ENCODE measurements at places on chromosomes 11 and 22.
A peak's percentile ranks its signal among the peaks of the same experiment; 100 is the strongest.

GRCh38 chr22:44331881-44332714 lies 19.3 kb upstream of the SHISAL1 start:
- no peak for DNase-seq

GRCh38 chr22:32533265-32534111 lies 58.9 kb downstream of the FBXO7 start:
- no peak for DNase-seq

DNA sequence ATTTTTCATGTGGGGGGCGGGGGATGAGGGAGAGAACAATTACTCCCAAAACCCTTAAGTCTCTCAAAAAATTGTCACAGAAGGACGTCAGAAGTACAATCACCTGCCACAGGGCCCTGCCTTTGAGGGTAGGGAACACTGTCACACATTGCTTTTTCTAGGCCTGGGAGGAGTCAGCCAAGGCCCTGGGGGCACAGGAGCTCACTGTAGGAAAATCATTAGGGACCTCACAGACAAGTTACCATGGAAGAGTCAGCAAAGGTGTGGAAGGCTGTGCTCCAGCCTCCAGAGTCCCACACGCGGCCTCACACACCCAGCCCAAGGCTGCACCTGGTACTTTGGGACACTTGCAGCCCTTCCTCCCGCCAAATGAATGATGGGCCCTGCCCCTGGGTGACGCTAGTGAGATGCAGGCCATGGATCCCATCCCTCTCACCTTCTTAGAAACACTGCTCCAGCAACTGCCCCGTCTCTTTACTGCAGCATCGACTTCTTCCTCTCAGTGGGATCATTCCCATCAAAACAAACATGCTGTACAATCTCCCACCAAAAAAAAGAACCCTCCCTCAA lies 3.3 kb downstream of the PLEKHA7 start:
- DNase-seq = no peak

DNA sequence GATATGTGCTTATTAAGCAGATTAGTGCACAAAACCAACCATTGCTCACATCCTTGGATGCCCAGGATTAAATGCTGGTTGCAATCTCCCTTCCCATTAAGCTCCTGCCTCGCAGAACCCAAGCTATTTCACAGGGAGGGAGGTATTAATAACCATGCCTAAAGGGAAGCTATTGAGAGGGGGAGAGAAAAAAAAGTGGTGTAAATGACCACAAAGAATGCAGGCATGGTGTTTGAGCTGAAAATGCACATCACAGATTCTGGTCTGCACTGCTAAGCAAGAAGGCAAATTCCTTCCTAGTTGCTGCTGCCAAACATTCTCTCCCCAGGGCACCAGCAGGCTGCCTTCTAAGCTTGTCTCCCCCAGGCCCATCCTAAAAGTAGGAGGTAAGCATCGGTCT lies 92.0 kb upstream of the ISX start:
- peak; percentile 23 for DNase-seq

DNA sequence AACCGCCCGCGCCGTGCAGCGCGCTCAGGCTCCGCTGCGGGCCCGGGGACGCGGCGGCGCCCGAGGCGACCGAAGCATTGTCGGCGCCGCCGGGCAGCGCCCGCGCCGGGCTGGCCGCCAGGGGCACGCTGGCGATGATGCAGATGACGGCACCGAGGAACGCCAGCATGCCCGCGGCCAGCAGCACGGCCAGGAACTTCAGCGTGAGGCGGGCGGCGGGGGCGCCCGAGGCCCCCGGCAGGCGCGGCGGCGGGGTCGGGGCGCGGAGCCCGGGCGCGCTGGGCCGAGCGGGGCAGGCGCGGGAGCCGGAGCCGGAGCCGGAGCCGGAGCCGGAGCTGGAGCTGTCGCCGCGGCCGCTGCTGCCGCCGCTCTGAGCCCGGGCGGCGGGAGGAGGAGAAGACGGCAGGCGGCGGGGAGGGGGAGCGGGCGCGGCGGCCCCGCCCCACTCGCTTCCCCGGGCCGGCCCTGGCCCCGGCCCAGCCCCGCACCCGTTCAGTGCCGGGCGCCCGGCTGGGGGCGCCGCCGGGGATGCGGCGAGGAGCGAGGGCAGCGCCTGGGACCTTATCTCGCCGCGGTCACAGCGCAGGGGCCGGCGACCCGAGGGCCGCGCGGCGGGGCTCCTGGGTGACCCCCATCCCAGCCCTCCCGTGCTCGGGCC lies at the start of gene NPTXR:
Gene NPTXR, minus strand, starts transcription at position 372 of the 658 bp plus-strand sequence.
- DNase-seq = peak; percentile 70

DNA sequence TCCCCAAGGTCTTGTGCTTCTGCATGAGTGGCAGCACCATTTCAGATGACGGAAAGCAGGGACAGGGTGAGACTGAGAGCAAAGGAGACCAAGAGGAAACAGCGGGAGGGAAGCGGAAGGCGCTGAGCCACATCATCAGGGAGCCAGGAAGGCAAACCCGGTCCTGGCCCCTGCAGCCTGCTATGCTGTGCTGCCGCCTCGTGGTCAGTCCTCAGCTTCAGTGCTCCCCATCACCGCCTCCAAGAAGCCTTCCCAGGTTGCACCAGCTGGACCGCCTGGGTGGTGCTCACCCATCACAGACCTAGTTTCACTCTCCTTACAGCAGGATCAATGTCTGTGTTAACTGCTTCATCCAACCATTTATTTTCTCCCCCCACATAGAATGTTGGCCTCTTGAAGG lies 73.0 kb upstream of the PHF21B start:
- no peak for DNase-seq

DNA sequence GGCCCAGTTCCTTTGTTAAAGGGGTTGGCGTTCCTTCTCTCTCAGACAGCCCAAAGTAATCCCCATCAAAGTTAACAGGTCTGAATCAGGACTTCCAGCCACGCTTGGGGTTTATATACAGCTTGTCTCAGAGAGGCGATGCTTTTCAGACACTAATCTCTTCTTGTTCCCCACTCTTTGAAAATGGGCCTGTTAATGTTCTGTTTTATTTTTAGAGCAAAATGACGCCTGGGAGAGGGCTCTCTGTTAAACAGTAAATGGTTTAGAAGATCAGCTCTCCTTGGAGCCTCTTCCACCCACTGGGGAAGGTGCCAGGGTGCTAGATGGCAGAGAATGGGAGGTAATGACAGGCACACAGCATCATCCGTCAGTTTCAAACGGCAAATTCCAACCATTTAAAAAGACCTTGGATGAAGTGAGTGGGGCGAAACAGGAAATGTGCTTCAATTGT lies 235.9 kb upstream of the NARS2 start:
- no peak for DNase-seq

GRCh38 chr11:3198815-3199214 lies 19.8 kb downstream of the MRGPRG start:
- DNase-seq = no peak

- no peak for DNase-seq
Measured at GRCh38 chr11:132541794-132542193, 990.5 kb downstream of the OPCML start.

DNA sequence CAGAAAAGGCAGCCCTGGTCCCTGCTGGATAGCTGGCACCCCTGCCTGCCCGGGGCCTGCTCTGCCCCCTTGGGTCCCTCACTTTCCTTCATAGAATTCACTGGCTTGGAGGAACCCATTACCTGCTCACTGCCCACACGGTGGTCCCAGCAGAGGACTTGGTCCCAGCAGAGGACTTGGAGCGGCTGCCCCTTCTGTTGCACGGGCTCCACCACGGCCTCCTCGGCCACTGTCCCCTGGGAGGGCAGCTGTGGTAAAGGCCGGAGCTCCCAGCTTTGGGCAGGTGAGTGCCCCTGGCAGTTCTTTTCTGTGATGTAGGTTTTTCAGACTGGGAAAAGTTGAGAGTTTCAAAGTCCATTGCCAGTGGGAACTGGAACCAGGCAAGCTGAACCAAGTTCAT lies 25.9 kb downstream of the BRSK2 start:
- no peak for DNase-seq

- no peak for DNase-seq
Measured at GRCh38 chr11:90784241-90784814, 561.5 kb upstream of the CHORDC1 start.

GRCh38 chr11:12724301-12725054 lies 50.3 kb downstream of the TEAD1 start:
- peak; percentile 47 for DNase-seq

GRCh38 chr11:3667149-3668035 lies 3.8 kb downstream of the CHRNA10 start:
- no peak for DNase-seq

GRCh38 chr11:76148231-76148630 lies 58.1 kb downstream of the WNT11 start:
- no peak for DNase-seq

DNA sequence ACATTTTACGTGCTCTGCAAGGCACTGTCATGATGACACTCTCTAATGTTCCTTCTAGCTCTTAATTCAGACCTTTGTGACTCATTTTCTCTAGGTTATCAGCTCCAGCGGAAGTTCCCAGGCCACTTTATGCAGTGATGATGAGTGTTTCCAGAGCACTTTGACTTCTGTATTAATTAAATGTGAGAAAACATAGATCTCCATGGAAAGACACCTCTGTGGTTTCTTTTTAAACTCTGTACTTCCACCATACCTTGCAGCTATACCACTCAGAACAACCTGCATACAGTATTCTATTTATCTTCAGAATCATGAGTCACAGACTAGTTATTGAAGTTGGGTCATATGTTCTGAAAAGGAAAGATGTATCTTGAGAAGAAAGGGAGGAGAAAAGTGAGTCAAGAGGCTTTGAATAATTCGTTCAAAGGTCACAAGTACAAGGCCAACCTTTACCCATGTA lies 175.6 kb upstream of the TENM4 start:
- no peak for DNase-seq

DNA sequence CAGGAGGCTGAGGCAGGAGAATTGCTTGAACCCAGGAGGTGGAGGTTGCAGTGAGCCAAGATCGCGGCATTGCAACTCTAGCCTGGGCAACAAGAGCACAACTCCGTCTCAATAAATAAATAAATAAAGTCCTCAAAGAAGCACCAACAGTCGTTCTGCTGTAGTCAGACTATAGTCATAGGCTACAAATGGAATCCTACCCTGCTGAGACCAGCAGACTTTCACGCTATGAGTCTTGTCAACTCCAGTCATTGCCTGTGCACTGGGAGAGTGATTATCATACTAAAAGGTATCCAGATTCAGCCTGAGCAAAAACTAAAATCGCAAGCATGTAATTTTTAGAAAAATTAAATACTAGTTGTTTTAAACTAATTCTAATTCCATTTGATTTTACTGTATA lies 19.6 kb downstream of the USP28 start:
- DNase-seq = no peak

GRCh38 chr11:1460396-1460985 lies 26.1 kb downstream of the MOB2 start:
- DNase-seq = no peak

GRCh38 chr11:46889689-46890475 lies 28.5 kb downstream of the LRP4 start:
- DNase-seq = peak; percentile 76

GRCh38 chr22:17945888-17946648 lies 78.3 kb downstream of the MICAL3 start:
- no peak for DNase-seq

GRCh38 chr11:29435421-29435820 lies 581.4 kb downstream of the KCNA4 start:
- DNase-seq = no peak

- DNase-seq = no peak
Measured at GRCh38 chr11:46582588-46582987, 11.2 kb downstream of the AMBRA1 start.

GRCh38 chr11:15649371-15650104 lies 534.8 kb downstream of the INSC start:
- DNase-seq = no peak

DNA sequence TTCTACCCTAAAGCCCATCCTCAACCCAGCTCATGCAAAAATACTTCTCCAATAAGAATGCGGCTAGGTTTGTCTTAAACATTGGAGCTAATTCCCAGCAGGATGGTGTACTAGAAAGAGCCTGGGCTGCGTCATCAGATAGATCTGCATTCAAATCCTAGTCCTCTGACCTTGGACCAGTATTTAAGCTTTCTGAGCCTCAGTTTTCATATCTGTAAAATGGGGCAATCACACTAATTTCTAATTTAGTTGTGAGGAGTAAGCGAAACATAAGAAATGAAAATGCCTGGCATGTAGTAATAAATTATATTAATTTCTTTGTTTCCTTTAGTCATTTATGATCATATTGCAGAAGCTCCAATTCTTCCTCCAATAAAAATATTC lies 32.2 kb upstream of the ACCSL start:
- no peak for DNase-seq

GRCh38 chr22:49608660-49609059 lies 219.0 kb downstream of the BRD1 start:
- DNase-seq = no peak

- no peak for DNase-seq
Measured at GRCh38 chr22:46522797-46523196, 14.6 kb downstream of the CELSR1 start.

- no peak for DNase-seq
Measured at GRCh38 chr22:49188091-49188490, 639.6 kb downstream of the BRD1 start.

GRCh38 chr11:69657911-69658625 lies 17.1 kb downstream of the LTO1 start:
- DNase-seq = no peak

DNA sequence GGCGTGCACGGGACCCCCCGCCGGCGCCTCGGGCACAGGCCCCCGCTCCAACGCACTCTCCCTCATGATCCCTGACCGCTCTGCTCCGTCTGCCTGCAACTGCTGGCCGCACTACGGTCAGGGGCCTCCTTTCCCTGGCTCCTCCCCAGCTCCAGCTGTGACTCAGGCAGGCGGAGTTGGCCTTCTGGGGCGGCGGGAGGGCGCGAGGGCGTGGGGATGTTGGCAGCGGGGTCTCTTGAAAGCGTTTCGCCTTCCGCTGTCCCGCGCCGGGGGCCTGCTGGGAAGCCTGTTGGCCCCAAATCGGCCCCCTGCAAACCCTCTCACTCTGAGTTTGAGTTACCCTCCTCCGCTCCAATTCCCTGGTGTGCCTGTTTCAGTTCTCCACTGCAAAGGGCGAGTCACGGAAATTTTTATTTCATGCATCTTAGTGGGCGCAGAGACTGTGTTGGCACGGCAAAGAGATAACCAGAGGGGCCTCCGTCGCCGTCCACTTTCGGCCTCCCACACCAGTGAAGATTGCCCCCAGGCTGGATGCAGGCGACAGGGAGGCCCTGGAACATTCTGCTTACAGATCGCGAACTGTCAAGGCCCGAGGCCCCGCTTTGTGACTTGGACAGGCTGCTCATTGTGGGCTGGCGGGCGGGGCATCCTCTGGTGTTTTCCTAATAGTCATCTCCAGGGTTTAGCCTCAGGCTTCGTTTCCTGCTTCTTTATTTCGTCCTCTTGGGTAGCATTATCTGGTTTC lies at the start of gene CAVIN3:
Gene CAVIN3, minus strand, starts transcription at position 91 of the 745 bp plus-strand sequence. Its CDS starts 25 bp downstream, at position 66.
- DNase-seq = peak; percentile 83

GRCh38 chr22:38203090-38203810 lies 1.5 kb downstream of the MAFF start:
- no peak for DNase-seq

GRCh38 chr11:113137713-113138529 lies 176.5 kb upstream of the TTC12 start:
- no peak for DNase-seq

GRCh38 chr11:62611705-62612365 lies 740 bp downstream of the EML3 start:
- peak; percentile 67 for DNase-seq

Data from hindlimb muscle (tissue), 1 donor.